Renal cortical epithelial cell (primary cell): ENCODE measurements at places on chromosomes 2 and 18. TPM values are rescaled to one million over a fixed set of nuclear protein-coding genes. Genes with fewer than 3 reads are reported as not detected.

DNA sequence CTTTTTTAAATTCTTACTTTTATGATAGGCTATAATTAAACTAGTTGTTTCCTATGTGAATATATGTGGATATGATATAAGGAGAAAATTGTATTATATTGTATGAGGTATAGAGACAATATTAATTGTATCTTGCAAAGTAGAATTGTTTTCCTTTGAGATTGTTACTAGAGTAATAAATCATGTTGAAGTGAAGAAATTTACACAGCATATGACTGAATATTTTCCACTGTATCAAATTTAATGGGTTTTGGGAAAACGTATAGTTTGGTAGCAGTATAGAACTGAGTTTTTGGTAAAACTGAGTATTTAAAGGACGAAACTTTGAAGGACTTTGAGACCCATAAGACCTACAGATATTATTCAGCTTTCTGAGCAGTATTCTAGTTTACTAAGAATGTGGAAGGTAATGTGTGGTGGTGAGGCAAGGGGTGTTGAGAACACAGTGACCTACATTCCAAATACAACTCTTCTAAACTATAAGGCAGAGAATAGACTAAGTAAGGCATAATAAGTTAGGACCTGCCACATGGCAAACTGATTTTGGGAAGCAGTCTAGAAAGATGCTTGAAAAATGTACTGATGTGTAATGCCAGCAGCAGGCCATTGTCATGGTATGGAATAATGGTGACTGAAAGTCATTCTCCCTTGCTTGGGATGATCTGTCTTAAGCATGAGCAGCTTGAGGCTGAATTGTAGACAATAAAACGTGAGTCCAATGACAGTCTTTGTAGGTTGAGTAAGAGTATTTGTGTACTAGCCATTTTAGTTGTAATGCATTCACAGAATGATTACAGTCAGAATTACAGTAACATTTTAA is 29.6 kb downstream of the PKP4 start:
- DNase-seq, result peak; percentile 20

- DNase-seq, result no peak
These were observed 24.0 kb downstream of the TMEM177 start for GRCh38 chr2:119702918-119703401.

DNA sequence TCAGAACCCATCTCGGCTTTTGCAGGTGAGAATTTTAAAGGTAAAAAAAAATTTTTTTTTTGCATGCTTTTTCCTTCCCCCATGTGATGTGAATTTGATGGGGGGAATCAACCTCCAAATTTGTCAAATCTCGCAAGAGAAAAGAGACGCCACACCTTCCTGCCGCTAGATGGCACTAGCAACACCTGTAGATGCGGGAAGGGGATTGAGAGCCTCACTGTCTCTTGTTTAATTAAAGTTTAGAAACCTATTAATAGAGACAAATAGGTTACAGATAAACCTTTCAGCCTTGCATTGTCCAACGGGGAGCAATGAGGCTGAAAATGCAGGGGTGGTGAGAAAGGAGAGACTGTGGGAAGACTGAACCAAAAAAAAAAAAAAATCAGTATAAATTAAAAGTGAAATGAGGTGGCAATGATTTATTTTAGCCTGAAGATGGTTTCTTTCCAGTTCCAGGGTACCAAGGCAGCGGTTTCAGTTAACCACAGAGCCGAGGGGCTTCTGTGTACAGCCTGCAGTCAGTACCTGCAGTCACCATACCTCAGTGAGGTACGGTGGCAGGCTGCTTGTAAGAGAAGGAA is 84.6 kb downstream of the NRP2 start:
- peak; percentile 84 for DNase-seq

DNA sequence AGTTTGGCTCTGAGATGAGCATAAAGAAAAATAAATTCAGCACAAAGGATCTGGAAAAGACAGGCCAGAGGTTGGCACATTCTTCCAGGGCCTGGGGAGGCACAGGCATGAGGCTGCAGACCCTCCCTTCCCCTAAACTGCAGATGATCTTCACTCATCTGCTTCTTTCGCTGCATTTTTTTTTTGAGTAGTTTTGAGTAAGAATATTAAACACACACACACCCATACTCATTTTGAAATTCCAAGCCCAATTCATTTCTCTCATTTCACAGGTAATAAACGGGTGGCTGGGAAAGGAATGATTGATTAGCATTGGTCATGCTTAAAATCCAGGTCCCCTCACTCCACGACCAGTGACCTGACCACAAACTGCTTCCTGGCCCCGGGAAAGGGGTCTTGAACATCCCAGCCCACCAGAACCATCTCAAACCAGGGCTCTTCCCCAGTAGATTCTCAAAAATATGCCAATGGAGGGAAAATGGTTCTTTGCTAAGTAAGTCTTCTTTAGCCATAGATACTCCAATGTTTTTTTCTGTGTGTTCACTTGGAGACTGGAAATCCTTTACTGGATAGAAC is 219.6 kb downstream of the ANAPC1 start:
- DNase-seq, result no peak

GRCh38 chr2:236840857-236841256 is 244.8 kb upstream of the COPS8 start:
- DNase-seq, result no peak

- no peak for DNase-seq
These were observed 348.5 kb downstream of the EN1 start for GRCh38 chr2:118498943-118499342.

DYSF gene
- 10.2 and 20.1 TPM in 2 replicates for total RNA-seq

DNA sequence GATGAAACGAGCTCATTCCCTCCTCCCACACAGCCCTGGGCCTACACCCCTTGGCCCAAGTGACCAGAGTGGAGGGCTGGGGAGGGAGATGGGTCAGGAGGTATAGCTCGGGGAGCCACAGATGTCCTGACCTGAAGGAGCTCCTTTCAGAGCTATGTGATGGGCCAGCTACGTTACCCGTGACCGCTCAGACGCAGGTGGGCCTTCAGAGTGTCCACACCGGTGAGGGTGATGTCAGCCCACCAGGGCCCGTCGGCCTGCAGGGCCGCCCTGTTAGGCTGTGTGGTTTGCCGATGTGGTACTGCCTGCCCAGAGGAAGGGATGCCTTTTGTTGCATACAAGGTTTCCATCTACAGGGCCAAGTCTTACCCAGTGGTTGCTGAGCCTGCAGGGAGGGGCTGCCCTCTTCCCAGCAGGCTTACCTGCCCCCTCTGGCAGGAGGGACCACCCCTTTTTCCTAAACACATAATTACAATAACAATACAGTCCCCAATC is 41.8 kb upstream of the FOSL2 start:
- DNase-seq, result no peak

- no peak for DNase-seq
These were observed 351.2 kb downstream of the KIAA1328 start for GRCh38 chr18:37180086-37180485.

GRCh38 chr2:57107353-57107752 is 923.6 kb downstream of the CCDC85A start:
- DNase-seq, result no peak

ZBTB7C gene
- total RNA-seq, result 0.17 and 0.99 TPM in 2 replicates

DNER gene
- total RNA-seq, result 1.2 TPM in 1 of 2 replicates, not detected in the other
